Right lung (tissue), 10 donors: ENCODE measurements at places on chromosomes 3 and 15. TPM values are rescaled to one million over a fixed set of nuclear protein-coding genes. Genes with fewer than 3 reads are reported as not detected.

The PTH1R gene
- 78.3 TPM for polyA plus RNA-seq

The CLK3 gene
- 77.2 TPM for polyA plus RNA-seq

The VPS39 gene
- 63.7 TPM for polyA plus RNA-seq

The SERPINI2 gene
- 2.0 TPM for polyA plus RNA-seq

The PLA2G4E gene
- not detected for polyA plus RNA-seq

The APOD gene
- 6.3 TPM for polyA plus RNA-seq

The HDGFL3 gene
- polyA plus RNA-seq: 80.7 TPM

The SLC7A14 gene
- polyA plus RNA-seq: 0.16 TPM

The RFTN1 gene
- 72.1 TPM for polyA plus RNA-seq

The TBC1D5 gene
- 54.0 TPM for polyA plus RNA-seq

The GRAMD1C gene
- 3.2 TPM for polyA plus RNA-seq

The CCDC14 gene
- polyA plus RNA-seq: 311 TPM

The LRRC58 gene
- 25.0 TPM for polyA plus RNA-seq

The CCDC33 gene
- polyA plus RNA-seq: 0.57 TPM

The RTP3 gene
- not detected for polyA plus RNA-seq

The SUSD5 gene
- 3.4 TPM for polyA plus RNA-seq

The ARGFX gene
- not detected for polyA plus RNA-seq

The DPH3 gene
- 18.2 TPM for polyA plus RNA-seq
